ENCODE measurements at places on chromosomes 12 and 14.

DNA sequence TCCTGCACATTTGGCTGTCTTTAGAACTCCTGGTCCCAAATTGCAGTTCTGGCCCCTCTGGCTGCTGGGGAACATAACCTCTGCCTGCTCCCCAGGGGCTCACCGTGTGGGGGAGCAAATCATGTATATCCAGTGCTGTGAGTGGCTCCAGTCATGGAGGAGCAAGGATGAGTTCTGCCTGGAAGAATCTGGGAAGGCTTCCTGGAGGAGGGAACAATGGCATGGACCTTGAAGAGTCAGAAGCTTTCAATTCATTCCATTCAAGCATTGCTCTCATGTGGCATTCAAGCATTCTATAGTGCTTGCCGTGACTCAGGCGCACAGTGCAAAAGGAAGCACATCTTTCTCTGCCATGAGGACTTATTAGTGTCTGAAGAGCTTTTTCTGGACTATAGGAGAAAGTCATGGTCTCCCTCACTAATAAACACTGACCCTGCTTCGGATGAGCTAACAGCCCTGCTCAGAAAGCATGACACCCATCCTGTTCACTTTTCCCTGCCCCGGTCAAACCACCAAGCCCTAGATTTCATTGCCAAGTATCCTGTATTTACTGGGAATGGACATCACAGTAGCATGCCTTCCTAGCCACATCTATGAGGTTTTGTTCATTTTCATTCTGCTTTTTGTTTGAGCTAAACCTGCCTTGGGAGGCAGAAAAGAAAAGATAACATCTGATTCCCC, 3.5 kb downstream of the IFI27 start:
- DNase-seq = peak; percentile 41

- no peak for DNase-seq
These were observed 43.0 kb upstream of the LRRC10 start for GRCh38 chr12:69653703-69654102.

DNA sequence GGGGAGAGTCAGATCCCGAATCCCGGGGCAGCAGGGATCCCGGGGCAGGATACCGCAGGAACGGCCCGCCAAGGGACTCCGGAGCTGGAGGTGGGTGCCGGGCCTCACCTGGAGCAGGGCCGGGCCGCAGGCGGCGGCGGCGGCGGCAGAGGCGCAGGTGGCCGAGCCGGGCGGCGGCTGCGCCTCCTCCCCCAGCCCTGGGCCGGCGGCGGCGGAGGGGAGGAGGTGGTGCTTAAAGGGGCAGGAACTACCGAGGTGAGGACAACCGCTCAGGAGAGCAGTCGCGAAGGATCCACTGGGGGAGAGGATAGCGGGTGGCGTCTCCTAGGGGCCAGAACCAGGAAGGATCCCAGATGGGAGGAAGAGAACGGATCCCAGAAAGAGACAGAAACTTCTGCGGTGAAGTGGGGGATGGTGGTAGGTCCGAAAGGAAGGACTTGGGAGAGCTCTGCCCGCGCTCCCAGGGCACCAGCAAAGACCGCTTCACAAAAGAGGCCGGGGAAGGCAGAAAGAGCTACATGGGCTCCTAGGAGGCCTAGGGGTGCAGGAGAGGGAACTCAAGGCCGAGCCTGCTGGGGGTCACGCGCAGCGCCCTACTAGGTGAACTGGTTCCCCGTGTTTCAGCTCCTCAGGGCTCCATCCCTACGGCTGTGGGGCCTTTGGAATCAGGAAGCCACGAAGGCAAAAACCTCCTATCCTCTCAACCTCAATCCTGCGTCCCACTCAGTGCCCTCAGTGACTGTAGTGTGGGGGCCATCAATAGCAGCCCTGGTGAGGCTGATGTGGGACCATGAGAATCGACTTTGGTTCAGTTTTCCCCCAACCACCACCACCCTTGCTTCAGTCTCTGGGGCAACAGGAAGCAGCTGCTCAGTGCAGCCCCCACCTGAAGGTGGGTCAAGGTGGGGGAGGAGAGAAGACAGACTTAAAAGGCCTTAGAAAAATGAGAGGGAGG, 5.0 kb upstream of the BAZ2A start:
- peak; percentile 91 for DNase-seq

- DNase-seq = peak; percentile 47
These were observed 179.9 kb upstream of the ATF7IP start for GRCh38 chr12:14185427-14186192.

DNA sequence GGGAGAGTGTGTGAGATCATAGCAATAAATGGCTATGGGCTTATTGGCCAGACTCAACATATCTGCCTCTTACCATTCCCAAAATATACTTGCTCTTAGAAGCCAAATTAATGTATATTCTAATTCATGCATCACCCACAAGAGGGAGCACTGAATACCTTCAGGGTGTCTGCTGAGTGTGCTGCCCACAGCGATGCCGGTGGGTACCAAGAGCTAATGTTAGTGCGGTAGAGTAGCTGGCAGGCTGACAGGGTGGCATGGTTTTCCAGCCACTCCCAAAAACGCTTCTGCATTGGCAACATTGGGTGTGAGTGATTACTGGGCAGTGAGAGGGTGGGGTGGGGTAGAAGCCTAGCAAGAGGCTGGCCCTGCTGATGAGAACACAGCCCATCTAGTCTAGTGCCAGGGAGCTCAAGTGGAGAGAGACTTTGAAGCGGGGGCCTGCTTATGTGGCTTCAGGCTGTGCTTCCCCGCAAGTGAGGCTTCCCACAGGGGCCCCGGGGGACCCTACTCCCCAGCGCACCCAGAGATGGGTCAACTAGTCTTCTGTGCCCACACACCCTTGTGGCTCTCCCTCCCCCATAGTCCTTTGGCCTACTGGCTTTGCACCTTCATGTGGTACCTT, 9.2 kb upstream of the PLEKHD1 start:
- peak; percentile 22 for DNase-seq

GRCh38 chr12:15728118-15728598, 61.0 kb downstream of the EPS8 start:
- DNase-seq = peak; percentile 88

DNA sequence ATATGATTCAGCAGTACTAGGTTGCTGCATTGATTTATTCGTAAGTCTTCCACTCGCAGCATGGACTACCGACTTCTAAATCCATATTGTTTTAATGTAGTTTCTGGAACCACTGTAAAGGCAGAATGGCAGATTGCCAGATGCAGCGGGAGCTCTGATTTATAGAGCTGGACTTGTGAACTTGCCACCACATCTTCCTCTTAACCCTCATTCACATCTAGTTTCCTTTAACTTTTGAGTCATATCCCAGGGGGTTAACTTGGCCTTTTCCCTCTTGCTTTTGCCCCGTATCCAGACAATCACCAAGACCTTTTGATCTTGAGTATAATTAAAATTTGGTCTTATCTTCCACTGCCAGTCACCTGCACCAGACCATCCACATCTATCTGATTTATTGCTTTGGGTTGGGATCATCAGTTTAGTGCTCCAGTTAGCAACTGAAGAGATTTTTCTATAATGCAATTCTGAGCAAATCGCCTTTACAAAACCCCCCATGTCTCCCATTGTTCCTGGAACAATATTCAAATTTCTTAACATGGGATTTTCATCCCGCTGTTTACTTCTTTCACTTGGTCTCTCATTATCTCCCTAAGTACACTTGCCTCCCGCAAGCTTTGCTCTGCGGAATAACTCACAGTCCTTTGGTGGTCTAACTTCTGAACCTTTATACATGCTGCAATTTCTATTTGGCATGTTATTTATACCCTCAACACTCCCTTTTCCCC, 130.5 kb downstream of the ACSS3 start:
- no peak for DNase-seq

- no peak for DNase-seq
These were observed 254.3 kb downstream of the RGS6 start for GRCh38 chr14:72186523-72186922.

GRCh38 chr12:79527473-79527872, 163.3 kb downstream of the PAWR start:
- peak; percentile 51 for DNase-seq

DNA sequence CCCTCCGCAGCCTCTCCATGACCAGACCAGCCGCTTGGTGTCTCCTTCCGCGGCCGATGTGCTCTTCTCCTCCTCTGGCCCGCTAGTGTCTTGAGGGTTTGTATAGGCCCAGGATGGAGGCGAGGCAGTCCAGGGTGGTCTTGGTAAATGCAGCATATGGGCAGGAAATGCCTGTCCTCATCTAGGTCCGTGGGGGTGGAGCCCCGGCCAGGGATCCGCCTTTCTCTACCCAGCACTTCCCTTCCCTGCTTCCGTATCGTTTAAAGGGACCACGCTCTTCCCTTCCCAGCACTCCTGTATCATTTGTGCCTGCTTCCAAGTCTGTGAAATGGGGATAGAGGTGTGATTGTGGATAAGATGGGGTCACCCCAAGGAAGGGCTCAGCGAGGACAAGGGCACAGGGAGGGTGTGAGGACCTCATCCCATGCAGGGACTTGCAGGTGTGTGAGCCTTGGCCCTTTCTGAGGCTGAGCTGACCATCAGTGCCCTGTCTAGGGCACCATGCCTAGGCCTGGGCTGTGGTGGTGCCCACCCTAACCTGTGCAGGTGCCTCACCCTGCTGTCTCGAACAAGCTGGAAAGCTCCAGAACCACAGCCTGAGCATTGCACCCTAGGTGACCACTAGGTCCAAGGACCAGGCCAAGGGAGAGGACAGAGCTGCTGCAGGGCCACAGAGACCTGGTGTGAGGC, 326.8 kb upstream of the RTL1 start:
- DNase-seq = no peak

- DNase-seq = peak; percentile 50
These were observed 64.7 kb downstream of the RPS6KA5 start for GRCh38 chr14:90995785-90996184.

DNA sequence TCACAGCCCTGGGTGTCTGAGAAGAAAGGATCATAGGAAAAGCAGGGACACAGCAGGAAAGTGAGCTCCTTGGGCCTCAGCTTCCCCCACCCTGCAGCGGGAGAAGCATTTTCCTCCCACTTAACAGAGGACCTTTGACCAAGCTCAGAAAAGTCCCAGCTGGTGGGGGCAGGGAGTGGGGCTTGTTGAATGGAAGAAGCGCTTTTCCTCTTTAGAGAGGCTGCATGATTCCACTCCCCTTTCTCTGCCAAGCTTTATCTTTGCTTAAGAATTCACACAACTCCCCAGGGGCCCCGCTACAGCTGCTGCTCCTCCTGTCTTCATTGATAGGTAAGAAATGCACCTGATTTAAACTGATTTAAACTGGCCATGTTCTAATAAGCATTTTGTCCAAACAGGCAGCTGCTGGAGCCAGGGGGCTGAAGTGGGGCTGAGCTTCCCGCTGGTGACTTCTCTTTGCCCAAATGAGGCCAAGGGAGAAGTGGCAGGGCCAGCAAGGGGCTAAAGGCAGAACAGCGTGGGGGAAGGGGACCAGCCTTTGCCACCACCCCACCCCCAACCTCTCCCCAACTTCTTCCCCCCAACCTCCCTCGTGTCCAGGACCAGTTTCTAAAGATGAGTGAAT, 1.7 kb upstream of the PAPLN start:
- no peak for DNase-seq

GRCh38 chr12:109277255-109277898, 31.7 kb downstream of the FOXN4 start:
- DNase-seq = no peak

DNA sequence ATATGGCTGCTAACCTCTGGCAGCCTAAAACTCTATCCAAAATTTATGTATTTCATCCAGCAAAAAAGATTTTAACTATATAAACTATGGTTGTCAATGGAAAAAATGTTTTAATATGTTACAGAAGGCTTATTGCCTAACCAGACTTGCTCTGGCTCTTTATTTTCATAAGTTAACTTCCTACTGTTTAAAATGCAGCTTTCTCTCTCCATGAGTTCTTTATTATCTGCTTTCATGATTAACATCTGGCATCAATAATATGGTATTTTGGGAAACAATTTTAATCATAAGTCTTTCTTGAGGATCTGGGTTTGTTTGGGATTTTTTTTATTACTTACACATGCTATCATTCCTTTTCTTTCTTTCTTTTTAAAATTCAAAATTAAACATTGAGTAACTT, 20.5 kb downstream of the KERA start:
- DNase-seq = no peak

- peak; percentile 9 for DNase-seq
These were observed 290.7 kb downstream of the NPAS3 start for GRCh38 chr14:33229269-33229929.

DNA sequence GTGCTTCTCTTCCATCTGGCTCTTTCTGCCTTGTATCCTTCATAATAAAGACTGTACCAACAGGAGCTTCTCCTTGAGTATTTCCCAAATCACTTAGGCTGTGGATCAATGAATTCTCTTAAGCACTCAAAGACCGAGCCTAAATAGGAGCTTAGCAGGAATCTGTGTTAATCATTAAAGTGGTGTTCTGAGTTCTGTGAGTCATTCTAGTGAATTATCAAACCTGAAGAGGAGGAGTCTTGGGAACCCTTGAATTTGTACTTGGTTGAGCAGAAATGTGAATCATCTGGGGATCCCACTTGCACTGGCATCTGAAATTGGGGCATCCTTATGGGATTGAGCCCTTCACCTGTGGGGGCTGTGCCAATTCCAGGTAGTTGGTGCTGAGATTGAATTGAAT, 946.2 kb downstream of the BCL11B start:
- no peak for DNase-seq

- DNase-seq = peak; percentile 79
These were observed 2.8 kb upstream of the SMUG1 start for GRCh38 chr12:54191550-54192022.

DNA sequence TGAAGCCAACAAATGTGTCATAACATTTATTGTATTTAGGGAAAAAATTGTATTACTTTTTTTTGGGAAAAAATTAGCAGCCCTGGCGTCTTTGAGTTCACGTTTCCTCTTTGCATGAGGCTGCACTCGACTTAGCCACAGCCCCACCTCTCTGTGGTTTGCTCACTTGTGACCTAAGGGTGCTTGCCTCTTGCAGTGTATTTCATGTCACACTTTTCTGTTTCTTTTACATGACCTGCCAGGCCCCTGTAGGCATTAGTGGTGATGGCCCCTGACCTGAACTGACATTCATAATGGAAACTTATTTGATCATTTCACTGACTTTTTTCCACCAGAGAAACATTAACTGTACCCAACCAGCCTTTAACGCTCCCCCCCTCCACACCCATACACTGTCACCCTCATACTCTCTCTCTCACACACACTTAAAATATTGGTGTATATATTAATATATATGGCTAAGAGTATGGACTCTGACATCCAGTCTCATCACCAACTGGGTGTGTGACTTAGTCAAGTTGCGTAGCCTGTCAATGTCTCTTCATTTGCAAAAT, 122.9 kb downstream of the PRKCH start:
- DNase-seq = peak; percentile 6

- DNase-seq = peak; percentile 75
These were observed 165.4 kb upstream of the SSTR1 start for GRCh38 chr14:38042322-38042721.

GRCh38 chr14:94751321-94751720, 18.6 kb downstream of the GSC start:
- no peak for DNase-seq

GRCh38 chr14:56143025-56143424, 24.8 kb downstream of the PELI2 start:
- no peak for DNase-seq
